GM12878 (cell line): ENCODE measurements at places on chromosomes 7 and 10.
A peak's percentile ranks its signal among the peaks of the same experiment; 100 is the strongest.

GRCh38 chr10:119030421-119031250, 1.1 kb downstream of the NANOS1 start:
- peak; percentile 62 for DNase-seq

GRCh38 chr7:127873151-127873550, 158.1 kb downstream of the LRRC4 start:
- no peak for DNase-seq

- DNase-seq: no peak
These were observed 10.2 kb downstream of the PLEKHA8 start for GRCh38 chr7:30038196-30038980.

GRCh38 chr10:126596472-126597016, 73.9 kb downstream of the C10orf90 start:
- no peak for DNase-seq

DNA sequence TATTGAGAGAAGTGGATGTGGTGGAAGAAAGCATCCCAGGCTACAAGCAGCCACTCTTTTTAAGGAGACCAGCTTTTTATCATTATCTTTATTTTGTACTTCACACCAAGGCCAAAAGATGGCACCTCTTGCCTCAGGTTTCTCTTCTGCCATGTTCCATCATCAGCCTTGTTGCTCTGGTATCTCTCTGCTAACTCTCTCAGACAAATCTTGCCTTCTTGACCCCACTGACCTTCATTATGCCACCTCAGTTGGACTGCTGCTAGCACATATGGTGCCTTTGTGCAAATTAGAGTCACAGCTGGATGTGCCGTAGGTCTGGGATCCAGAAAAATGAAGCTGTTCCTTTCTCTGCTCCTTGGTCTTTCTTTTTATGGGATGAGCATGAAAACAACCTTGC, 47.1 kb upstream of the DYNC1I1 start:
- DNase-seq: no peak

DNA sequence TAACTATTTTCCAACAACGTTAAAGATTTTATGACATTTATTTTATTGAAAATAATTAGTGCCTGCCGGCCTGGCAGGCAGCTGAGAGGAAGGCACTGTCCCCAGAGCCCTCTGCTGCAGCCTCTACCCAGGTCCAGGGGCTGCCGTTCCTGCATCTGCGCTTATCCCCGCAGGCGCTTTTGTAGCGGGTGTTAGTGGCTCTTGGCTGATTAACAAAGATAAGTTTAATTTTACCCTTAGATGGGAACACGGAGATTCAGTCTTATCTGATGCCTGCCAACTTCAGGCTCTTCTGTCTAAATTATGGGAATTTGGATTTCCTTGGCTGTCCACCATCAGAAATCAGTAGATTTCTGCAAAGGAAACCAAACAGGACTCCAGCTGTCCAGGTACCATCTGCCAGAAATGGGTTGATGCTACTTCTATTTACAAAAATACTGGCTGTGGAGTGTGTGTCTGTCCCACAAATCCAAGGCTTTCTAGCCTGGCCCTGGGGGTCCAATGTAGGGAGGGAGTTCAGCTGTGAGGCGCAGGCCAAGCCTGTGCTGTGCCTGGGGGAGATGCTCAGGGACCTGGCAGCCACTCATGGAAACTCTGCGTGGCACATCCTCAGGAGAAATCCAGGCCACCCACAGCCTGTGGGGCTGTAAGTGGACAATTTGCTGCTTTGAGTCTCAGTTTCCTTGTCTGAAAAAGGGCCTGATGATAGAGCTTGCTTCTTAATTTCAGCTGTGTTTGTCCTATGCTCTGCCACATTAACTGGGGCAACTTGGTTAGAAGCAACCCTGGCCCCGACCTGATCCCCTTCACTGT, 62.0 kb upstream of the IGFBP3 start:
- DNase-seq: no peak

GRCh38 chr10:58262766-58263165, 4.9 kb downstream of the IPMK start:
- DNase-seq: no peak

DNA sequence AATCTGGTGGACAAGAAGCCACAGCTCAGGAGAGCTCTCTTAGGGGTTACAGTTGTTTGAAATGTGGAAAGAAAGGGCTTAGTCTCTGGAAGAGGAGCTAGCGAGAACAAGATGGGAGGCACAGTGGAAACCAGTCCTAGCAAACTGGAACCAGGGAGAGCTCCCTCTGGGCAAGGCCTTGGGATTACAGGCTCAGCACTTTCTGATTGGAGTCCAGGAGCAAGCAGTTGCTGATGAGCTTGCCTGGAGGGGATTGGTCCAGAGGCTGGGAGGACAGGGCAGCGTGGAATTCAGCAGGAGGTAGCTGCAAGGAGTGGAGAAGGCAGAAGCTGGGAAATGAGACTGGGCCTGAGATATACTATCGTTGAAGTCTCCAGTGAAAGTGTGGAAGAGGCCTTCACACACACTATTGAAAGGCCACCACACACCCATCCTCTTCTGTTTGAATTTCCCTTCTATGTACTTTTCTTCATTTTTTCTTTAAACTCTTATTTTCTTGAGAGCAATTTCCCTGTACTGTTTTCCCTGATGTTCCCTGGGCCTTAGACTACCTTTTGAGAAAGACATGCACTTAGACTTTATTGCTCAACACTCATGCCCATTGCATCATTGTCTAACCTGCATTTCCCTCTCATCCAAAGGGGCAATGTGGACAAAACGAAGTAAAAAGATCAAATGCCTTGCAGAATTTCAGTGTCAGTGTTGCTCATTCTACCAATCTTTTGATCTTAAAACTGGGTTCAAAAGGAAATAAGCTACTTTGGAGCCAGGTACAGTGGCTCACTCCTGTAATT, 57.8 kb upstream of the LANCL2 start:
- DNase-seq: no peak

GRCh38 chr7:23356726-23357125, 57.6 kb downstream of the MALSU1 start:
- no peak for DNase-seq

DNA sequence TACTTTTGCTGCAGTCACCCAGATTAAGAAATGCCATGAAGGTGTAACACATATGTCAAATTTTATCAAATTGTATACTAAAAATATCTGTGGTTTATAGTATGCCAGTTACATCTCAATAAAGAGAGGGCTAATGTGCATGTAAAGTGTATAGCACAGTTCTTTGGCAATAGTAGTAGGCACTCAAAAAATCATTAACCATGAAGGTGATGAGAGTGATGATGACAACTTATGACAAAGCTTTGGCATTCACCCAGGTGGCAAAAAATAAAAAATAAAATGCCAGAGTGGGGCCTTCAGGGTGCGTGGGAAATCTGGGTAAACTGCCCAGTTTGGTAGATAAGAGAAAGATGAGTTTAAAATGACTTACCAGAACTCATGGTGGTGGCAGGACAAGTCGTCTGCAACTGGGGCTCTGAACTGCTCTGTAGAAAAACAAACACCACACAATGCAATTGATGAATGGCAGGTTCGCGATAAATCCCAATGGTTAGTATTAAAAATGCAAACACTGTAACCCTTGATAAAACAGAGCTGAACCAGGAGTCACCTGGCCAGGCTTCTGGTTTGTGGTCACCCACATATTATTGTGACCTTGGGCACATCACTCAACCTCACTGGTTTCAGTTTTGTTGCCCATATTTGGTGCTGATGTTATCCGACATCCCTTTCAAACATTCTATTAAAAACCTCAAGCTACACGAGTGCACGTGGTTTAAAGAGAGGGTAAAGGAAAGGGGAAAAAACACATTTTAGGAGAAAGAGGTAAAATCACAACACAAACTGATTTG, 120.2 kb downstream of the SORBS1 start:
- DNase-seq: peak; percentile 36

DNA sequence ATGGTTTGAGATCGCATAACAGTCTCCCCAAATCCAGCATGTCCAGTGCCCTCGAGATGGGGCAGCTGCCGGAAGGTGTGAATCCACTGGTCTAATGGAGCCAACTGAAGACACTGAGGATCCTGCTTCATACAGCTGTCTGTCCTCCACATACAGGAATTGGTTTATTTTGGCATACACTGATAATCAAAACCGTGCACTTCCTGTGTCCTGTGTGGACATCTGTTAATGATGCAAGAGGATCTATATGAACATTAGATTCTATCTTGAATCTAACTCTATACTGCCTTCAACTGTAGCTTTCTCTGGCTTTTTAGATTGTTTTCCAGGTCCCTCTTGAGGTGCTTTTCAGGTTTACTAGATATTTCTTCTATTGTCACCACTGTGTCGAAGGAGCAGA, 3.0 kb upstream of the JAZF1 start:
- no peak for DNase-seq

GRCh38 chr7:131244259-131244852, 83.3 kb upstream of the MKLN1 start:
- DNase-seq: no peak

DNA sequence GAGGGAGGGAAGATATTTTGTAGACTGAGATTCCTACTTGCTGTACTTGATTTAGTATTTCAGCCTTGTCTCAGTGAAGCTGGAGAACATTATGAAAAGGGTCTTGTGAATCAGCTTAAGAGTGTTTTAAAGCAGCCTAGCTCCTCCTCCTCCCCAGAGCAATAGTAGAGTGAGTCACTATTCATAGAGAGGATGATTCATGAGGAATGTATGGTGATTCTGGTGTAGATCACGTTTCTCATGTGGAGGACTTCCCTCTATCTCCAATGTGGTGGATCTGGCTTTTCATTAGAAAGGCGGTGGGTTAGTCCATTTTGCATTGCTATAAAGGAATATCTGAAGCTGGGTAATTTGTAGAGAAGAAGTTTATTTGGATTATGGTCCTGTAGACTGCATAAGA, 340.1 kb upstream of the CHRM2 start:
- DNase-seq: no peak

GRCh38 chr7:116180302-116180701, 30.0 kb upstream of the TES start:
- DNase-seq: no peak

DNA sequence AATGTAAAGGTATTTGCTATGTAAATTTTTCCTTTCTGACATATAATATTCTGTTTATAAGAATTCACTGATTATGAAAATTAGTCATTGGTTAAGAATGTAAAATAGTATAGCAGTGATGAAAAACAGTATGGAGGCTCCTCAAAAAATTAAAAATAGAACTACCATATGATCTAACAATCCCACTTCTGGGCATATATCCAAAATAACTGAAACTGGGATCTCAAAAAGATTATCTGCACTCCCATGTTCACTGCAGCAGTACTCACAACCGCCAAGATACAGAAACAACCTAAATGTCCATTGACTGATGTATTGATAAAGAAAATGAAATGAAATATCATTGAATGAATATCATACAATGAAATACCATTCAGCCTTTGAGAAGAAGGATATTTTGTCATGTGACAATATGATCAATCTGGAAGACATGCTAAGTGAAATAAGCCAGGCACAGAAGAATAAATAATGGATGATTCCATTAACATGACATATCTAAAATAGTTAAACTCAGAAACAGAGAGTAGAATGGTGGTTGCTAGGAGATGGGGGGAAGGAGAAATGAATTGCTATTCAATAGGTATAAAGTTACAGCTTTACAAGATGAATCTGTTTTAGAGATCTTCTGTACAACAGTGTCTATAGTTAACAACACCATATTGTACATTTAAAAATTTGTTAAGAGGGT, 14.0 kb downstream of the C10orf88 start:
- no peak for DNase-seq

GRCh38 chr10:131972474-131973071, 9.2 kb downstream of the BNIP3 start:
- DNase-seq: no peak

GRCh38 chr7:56447864-56448693, 331.9 kb upstream of the NUPR2 start:
- no peak for DNase-seq

GRCh38 chr10:154348-154747, 19.1 kb downstream of the ZMYND11 start:
- no peak for DNase-seq

DNA sequence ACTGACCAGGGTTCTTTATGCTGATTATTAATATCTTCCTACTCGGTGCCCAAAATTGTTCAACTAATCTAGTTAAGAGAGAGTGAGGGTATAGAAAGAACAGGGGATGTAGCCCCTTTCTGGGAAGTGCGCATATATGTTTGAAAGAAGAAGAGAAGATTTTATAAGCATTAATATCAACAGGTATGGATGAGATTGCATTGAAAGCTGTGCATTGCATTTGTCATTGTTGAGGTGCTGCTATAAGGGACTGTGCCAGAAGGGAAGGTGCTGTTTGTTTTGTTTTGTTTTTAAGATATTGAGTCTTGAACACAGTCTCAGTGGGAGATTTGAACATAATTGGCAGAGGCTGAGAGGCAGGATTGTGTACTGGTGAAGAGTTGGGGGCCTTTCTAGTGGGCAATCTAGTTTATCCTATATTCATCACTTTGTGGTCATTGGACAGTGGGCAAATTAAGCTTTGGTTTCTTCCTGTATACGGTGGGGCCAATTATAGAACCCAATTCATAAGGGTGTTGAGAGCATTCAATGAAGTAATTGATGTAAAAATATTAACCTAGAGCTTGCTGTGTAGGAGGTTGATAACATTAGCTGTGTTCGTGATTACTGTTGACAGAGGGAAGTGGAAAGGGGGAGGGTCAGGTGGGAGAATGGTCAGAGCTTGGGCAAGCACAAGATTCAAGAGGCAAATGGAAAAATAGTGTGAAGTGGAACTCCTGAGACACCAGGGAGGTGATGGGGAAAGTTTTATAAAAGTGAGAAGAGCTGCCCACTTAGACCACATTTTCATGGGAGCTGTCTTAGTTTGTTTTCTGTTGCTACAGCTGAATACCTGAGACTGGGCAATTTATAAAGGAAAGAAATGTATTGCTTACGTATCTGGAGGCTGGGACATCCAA, 19.9 kb upstream of the PCGF5 start:
- DNase-seq: no peak

GRCh38 chr7:15832996-15833395, 146.5 kb upstream of the MEOX2 start:
- no peak for DNase-seq

- no peak for DNase-seq
These were observed 141.1 kb upstream of the ASAH2 start for GRCh38 chr10:50392426-50392825.

DNA sequence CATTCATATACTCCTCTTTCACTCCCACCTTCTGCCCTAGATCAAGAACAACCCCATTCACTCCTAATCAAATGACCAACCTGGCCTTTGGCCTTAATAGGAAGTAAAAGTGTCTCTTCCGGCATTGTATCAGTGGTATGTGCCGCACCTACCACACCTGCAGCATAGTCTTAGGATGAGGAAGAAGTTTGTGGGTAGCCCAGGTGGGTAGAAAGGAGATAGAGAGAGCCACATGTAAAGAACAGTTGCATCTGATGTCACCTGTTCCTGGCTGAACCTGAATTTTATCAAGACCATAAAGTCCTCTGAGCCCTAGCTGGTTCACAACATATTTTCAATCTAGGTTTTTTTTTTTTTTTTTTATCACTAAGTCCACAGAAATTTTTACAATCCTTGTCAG, 55.5 kb upstream of the PTPN12 start:
- no peak for DNase-seq

DNA sequence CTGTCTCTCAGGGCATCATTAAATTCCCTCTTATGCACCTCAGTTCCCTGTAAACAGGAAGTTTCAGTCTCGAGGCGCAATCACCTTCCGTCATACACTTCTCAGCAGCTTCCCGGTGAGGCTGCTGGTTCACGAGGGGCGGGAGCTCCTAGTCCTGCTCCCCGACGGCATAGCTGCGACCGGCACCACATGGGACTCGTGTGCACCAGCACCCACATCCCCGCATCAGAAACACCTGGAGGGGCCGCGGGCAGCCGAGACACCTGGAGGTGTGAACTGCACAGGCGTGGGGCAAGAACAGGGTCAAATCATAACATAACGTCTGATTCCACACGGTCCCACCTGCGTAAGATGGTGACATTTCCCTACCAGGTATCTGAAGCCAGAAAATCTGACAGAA, 52.7 kb downstream of the DIP2C start:
- no peak for DNase-seq
